LHCN-M2 (cell line): ENCODE measurements at places on chromosomes 3 and 15. TPM values are rescaled to one million over a fixed set of nuclear protein-coding genes. Genes with fewer than 3 reads are reported as not detected.
A peak's percentile ranks its signal among the peaks of the same experiment; 100 is the strongest.

DNA sequence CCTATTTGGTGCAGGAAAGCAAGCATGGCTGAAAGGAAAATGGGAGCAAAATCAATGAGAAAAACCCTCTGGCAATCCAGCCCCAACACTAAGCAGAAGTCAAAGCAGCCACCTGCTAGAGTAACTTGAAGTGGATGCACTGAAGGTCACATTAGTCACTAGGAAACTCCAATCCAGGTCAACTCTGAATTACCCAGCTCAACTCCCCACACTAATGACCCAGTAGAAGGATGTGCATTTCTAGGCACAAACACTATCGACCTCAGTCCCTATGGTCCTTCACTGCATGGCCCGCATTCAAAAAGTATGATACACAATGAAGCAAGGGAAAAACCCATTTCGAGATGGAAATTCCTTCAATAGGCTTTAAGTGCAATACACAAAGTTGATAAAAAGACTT lies 80.6 kb downstream of the RAD18 start:
- no peak for DNase-seq

DNA sequence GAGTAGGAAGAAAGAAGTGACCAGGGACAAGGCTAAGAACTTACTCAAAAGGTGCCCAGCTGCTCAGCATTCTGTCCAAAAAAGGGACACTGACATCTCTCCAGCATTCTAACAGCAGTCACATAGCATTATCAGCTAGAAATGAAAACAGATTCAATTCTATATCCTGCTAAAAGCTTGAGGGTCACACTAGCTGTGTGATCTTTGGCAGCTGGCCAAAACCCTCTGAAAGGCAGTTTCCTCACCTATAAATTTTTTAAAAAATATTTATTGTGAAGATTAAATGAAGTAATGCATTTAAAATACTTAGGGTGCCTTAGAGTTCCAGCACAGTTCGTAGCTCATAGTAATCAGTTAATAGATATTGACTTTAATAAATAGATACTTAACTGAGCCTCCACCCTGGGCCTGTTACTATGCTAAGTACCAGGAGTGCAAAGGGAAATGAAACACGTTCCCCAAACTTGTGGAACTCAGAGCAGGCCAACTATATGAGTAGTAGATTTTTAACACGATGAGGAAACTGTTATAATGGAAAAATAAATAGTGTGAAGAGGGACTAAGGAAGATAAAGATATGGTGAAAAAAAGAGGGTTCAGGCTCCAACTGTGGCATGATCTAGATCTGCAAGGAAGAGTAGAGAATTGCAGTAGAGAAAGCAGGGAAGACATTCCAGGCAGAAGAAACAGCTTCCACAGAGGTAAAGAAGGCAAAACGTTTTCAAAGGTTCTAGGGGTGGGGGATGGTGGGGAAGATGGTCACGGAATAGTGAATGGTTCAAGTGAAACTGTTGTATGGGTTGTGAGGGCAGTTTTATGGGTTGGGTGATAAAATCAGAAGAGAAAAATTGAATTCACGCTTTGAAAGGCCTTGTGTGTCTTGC lies 11.4 kb downstream of the CD86 start:
- DNase-seq = no peak

- no peak for DNase-seq
Measured at GRCh38 chr3:193731656-193732055, 138.6 kb downstream of the OPA1 start.

DNA sequence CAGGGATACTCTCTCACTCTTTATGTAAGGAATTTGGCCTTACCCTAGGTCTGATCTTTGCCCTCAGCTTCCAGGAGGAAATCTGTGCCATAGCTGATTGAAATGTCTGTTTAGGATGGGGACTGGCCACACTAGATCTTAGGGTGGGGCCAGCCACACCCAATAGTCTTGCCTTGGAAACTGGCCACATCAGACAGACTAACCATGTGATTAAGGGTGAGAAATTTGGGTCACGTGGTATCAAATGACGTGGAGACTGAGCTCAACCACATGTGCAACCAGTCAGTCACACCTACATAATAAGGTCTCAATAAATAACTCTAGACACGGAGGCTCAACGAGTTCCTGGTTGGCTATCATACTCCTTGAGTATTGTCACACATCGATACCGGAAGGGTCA lies 113.5 kb downstream of the CNTN3 start:
- DNase-seq = no peak

GRCh38 chr15:96232335-96232734 lies 98.2 kb upstream of the NR2F2 start:
- no peak for DNase-seq

- DNase-seq = no peak
Measured at GRCh38 chr3:129611812-129612533, 5.5 kb upstream of the PLXND1 start.

- no peak for DNase-seq
Measured at GRCh38 chr3:123620343-123620742, 35.5 kb upstream of the HACD2 start.

DNA sequence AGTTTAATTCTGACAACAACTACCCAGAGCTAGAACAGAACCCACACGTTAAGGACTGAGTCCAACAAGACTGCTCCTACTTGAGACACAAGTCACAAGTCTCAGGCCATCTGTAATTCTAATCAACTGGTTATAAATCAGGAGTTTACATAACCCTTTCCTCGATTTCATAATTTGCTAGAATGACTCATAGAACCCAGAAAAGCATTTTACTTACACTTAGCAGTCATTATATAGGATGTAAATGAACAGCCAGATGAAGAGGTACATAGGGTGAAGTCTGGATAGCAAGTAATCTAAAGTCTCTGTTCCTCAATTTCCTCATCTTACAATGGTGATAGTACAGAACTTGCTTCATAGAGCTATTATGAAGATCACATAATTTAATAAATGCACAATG lies 1018.2 kb downstream of the DIPK2A start:
- DNase-seq = peak; percentile 22

DNA sequence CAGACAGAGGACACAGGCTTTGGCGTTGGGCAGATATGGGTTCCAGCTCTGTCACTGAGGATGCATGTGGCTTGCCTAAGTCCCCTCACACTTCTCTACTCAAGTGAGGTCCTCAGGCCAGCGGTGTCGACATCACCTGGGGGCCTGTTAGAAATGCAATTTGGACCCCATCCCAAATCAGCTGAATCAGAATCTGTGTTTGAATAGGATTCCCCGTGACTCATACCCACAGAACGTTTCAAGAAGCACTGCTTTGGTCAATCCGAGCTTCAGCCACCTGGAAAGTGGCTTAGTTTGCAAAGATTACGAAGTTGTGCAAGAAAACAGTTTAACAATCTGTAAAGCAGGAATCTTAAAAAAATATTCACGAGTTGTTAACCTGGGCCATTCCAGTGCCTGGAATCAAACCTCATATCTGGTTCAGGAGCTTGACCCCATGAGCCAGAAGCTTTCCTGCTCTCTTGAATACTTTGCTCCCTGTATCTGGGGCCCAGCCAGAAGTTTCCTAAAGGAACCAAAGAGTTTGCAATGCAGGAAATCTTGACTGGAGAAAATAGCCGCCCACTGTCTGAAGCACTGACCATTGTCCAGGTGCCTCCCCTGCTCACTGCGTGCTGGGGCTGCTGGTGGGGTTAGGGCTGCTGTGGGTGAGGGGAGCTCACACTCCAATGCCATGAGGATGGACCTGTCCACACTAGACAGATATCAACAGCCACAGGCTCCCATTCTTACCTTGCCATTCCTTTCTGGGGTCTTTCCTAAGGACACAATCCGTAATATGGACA lies 208.5 kb upstream of the LINGO1 start:
- peak; percentile 12 for DNase-seq

GRCh38 chr15:79003301-79003700 lies 58.5 kb upstream of the CTSH start:
- peak; percentile 85 for DNase-seq

DHFR2 gene
- total RNA-seq = 3.5 and 4.2 TPM in 2 replicates

CPEB1 gene
- total RNA-seq = 6.0 and 6.3 TPM in 2 replicates

ITIH1 gene
- not detected in 2 replicates for total RNA-seq

SNRPN gene
- 178 and 234 TPM in 2 replicates for total RNA-seq

LDHAL6B gene
- not detected in 2 replicates for total RNA-seq

ZNF774 gene
- total RNA-seq = 0.75 and 0.77 TPM in 2 replicates
